ENCODE measurements at places on chromosomes 7 and 10.

GRCh38 chr10:69387500-69387899 lies 29.2 kb downstream of the TACR2 start:
- DNase-seq: no peak

GRCh38 chr10:47025253-47025539 lies 114.0 kb downstream of the PTPN20 start:
- no peak for DNase-seq

GRCh38 chr7:37732253-37732652 lies 48.7 kb downstream of the GPR141 start:
- no peak for DNase-seq

GRCh38 chr7:128104108-128104742 lies 73.0 kb upstream of the LRRC4 start:
- DNase-seq: no peak

DNA sequence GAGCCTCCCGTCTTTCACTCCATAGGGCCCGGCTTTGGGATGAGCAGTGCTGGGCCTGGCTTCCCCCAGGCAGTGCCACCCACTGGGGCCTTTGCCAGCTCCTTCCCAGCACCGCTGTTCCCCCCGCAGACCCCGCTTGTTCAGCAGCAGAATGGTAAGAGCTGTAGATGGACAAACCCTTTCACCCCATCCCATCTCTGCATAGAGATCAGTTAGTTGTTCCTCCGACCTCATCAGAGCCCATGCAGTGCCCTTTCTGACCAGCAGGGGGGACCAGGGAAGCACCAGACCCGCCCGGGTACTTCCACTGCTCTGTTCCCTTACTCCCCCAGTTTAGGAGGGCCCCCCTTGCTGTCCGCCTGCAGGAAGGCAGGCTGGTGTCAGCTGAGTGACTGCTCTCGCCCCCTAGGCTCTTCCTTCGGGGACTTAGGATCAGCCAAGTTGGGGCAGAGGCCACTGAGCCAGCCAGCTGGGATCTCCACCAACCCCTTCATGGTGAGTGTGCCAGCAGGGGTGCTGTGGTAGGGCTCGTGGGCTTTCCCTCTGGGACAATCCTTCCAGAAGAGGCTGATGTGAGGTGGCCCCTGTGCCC lies 9.8 kb downstream of the SAP25 start:
- DNase-seq: peak; percentile 82

DNA sequence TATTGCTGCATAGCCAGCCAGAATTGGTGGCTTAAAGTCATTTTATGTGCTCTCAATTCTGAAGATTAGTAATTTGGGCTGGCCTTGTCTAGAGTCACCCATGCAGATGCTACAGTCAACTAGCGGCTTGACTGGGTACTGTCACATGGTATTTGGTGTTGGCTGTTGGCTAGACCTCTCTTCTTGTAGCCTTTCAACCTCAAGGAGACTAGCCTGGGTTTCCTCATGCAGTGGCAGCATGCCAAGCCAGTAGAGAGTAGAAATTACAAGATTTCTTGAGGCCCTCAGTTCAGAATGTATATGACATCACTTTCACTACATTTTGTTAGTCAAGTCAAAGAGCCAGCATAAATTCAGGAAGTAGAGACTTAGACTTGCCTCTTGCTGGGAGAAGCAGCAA lies 3.7 kb upstream of the ZNF800 start:
- DNase-seq: peak; percentile 13

DNA sequence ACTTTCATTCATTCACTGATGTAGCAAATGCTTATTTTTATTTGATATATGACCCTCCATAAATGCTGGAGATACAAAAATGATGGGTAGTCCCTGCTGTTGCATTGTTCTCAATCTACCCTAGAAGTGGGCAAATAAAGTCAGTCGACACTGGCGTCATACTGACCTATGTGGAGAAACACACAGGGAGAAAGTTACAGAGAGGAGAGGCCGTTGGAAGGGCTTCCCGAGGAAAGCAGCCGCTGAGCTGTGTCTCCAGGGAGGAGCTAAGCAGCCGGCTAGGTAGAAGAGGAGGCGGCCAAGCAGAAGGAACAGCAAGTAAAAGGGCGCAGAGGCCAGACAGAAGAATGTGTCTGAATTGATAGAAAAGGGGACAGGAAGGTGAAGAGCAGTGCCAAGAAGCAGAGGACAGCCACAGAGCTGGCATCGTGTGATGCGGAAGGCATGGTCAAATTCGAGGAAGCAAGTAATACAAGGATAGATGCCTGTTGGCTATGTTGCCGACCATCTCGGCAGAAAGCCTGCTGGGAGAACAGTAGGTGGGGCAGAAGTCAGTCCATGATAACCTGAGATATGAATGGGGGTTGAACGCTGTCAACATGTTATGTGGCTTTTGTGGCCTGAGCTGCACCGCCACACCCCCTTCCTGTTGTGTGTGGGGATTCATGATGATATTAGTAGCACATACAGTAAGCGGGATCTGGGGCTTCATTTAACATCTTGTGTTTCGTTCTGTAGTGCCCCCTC lies 25.9 kb downstream of the ST8SIA6 start:
- peak; percentile 73 for DNase-seq

DNA sequence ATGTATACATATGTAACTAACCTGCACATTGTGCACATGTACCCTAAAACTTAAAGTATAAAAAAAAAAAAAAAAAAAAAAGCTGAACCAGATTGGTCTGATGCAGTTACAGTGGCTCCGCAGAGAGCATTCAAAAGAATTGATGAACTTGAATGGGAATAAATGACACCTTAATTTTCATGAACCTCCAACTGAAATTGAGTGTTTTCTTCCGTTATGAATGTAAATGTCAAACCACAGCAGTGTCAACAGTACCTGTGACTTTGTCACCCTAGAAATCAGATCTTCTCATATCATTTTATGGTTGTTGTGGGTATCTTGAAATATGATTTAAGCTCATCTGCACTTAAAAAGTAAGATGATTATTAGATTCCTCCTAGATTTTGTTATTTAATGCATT lies 32.7 kb upstream of the SRGN start:
- DNase-seq: no peak

DNA sequence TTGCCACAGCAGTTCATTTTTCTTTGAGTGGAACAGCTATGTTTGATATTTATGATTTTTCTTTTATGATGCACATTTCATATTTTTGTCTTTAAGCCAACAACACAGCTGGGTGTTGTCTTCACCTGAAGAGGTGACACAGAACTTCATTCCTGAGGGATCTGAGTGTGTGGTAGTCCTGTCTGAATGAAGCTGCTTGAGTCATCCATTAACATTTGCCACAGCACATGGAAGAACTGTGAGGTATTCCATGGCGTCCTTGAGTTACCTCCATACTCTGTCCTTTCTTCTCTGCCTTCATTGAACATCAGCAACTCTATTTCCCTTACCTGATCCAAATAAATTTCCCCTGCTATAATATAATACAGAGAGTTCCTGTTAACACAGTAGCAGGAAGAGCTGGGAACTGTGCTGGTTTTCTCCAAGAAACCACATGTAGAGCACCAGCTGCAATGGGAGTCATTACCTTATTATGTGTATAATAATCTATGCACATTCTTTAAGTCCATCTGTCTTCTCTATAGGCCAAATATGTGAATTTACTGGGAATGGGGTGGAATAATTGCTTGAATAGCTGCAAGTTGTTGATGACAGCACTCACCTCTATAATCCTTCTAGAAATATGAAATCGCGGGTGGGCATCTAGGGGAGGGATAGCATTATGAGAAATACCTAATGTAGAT lies 72.4 kb upstream of the TAC1 start:
- DNase-seq: no peak

DNA sequence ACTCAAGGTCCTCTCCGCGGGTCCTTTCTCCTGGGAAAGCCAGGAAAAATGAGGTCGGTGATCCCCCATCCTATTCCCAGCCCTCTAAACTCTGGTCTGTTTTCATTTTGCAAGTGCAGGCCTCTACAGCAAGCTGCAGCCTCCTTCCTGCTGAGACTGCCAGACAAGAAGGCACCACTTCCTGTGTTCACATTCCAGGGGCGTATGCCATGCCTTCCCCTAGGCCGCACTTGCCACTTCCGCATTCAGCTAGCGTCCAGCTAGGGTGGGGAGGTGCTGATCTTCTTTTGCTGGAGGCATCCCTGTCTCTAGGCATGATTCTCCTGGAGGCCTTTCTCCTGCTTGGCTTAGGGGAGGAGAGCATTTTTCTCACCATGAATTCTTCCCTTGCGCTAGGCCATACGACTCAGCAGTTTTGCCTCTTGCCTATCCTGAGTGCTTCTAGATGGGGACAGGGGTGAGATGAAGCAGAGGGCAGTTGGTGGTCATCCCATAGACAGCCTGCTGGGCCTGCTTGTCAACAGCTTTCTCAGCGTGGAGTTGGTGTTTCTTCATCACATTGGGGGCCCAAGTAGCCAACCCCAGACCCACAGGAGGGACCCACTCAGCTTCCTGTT lies 328.9 kb downstream of the RPS24 start:
- no peak for DNase-seq

DNA sequence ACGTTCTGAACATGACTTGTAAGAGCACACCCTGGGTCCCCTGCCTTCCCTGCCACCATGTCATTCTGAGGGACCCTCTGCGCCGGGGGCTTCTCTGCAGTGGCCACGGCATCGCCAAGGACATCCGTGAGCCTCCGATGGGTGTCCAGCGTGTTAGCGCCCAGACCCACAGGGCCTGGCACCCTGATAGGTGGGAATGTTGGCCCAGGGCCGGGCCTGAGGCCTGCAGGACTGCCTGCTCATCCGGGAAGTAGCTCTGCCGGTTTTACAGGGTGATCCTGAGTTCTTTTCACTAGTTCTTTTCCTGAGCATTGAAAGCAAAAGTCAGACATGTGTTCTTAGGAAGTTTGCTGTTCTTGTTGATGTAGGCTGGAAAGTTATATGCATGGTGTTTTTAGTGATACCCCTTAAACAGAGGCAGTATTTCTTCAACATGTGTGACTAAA lies 54.5 kb downstream of the WDR37 start:
- DNase-seq: no peak
